ENCODE measurements at places on chromosomes 6 and 20.

DNA sequence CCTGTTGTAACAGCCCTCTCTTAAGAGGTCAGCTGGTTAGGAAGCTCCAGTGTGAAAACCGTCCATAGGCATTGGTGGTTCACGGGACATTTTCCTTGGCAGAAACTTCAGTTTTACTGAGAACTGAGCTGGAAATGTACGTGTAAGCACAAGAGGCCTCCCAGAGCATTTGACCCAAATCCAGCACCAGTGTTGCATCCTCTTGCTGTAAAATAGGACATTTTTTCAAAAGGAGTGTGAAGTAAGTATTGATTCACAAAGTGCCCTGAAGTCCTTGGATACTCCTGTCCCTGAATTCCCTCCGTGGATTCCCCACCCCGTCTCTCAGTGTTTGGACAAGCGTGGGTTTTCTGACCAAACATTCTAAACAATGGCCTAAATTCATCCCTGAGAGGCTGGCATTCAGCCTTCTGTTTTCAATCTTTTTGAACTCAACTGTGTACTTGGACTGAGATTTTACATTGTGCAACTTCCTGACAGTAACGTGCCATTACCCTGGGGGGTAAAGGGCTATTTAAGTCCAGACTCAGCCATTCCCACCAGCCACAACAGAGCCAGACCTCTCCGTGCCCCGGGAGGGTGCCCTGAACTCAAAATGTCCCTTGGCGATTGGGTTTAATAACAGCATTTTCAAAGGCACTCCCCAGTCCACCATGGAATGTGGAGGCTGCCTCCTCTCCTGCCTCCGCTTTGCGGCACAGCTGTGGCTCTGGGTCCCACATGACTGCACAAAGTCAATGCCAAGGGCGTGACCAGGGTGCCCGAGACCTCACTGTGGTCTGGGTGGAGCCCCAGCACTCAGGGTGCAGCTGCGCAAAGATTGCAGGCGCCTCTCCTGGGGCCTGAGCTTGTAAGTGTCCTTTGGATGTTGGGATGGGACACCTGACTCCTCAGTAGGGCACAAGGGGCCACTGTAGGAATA, 92.7 kb upstream of the AFDN start:
- DNase-seq, result no peak

DNA sequence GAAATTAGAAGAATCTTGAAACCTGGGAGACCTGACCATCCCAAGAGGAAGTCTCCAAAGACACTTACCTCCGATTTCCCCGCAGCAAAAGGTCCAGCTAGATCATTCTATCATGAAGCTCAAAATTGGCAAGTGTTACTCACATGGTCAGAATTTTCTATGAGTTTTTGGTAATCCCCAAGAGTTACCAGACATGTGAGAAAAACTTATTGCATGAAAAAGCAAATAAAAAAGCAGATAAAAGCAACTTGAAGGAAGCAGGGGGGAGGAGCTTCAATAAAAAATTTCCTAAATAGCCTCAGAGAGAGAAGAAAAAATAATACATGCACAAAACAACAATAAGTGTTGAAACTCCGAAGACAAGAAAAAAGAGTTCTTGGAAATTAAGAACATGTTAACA, 27.3 kb downstream of the VNN1 start:
- DNase-seq, result no peak

- DNase-seq, result no peak
Measured at GRCh38 chr20:32585011-32585585, at the start of gene NOL4L. TSS of gene NOL4L (minus strand) at chr20:32585333. CDS start at chr20:32584890, 443 bp downstream.

DNA sequence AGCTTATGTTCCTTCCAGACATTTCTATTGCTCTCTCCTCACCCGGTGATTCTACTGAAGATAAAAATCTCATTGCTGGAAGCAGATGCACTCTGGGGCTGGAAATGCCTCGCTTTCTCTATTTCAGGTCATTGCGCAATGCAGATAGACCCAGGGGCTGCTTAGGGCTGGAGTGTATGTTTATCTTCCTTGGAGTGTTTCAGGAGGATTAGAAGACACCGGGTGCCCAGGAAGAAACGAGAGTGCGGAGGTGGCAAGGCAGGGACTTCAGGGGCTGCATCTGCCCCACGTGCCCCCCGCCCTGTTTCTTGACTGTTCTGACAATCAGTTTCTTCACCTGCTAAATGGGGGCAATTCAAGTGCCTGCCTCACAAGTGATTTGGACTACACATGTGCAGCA, 45.6 kb upstream of the IYD start:
- DNase-seq, result no peak

GRCh38 chr6:83702077-83702476, 6.8 kb downstream of the SNAP91 start:
- no peak for DNase-seq

GRCh38 chr6:148509119-148509799, 166.6 kb downstream of the SASH1 start:
- no peak for DNase-seq

- no peak for DNase-seq
Measured at GRCh38 chr6:166603043-166603690, 16.7 kb upstream of the RAMACL start.

DNA sequence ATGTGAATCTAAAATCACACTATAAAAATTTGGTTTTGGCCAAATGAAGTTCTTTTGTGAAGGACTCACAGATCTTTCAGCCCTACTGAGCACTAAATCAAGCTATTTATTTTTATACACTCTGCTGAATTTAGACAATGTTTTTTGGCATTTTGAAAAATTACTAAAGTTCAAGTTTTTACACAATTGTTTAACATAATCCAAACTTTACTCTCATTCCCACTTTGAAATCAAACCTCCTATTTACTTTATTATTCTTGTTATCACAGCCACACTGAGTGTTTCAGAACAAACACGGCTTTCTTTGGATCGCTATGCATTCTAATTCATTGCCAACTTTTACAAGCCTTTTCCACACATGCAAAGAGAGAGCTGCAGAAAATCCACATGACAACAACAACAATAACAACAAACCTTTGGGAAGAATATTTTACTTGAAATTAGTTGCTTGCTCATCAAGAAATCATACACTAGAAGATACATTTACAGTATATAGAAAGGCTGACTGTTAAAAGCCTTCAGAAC, 49.1 kb upstream of the TMEM30A start:
- no peak for DNase-seq

DNA sequence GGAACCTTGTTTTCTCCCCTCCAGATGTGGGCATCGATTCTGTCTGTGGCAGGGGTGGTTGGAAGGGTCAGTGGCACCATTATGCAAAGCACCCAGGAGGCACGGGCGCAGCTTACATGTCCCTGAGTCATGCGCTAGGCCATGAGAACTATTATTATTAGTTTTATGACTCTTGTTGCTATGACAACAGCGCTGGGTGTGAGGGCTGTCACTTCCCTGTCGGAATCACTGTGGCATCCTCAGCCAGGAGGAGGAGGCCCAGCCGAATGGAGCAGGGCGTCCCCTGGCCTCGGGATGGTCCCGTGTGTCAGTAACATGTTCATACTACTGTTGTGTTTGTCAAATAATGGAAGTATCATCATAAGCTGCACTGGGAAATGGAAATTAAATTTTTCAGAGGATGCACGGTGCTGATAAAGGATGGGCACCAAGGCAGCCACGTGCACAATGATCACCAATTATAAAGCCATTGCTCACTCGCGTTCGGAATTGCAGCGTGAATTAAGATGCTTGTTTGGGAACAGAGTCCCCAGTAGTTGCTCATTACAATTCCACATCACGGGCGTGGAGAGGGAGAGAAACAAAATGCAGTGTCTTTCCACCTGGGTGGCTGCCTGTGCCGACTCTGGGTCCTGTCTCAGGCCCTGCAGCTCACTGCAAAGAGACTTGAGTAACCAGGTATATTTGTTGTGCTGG, 247.9 kb downstream of the CDH4 start:
- no peak for DNase-seq

GRCh38 chr6:124964764-124965105, 2.5 kb downstream of the RNF217 start:
- no peak for DNase-seq

DNA sequence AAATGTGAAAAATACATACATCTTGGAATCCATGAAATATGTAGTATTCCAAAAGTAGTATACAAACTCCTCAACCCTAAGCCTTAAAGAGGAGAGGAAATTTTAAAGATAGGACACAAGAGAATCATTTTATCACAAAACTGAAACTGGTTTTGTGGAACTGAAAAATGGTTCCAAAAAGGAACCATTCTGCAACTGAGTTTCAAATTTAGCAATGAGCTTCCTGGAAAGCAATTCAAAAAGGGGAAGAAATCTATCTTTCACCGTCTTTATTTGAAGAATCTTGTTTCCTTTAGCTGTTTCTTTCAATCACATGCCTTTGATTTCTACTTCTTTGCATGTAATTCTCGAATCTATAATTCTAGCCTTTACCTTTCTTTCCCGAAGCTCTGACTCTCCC, 32.2 kb upstream of the LAMP5 start:
- no peak for DNase-seq

DNA sequence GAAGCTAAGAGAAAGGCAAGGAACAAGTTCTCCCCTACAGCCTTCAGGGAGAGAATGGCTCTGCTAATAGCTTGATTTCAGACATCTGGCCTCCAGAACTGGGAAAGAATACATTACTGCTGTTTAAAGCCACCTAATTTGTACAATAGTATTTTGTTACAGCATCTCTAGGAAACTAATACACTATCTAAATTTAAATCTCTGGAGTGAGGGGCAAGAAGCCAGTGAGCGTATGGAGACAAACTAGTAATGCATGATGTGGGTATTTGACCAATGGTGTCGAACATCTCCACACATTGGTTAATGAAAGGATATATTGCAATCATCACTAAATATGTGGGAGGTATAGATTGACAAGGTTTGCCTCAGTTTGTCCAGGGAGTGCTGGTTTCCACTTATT, 451.5 kb downstream of the EPM2A start:
- DNase-seq, result no peak

GRCh38 chr20:19758501-19759331, 658 bp downstream of the RIN2 start:
- no peak for DNase-seq

GRCh38 chr6:45967363-45967762, 48.3 kb downstream of the CLIC5 start:
- DNase-seq, result no peak

DNA sequence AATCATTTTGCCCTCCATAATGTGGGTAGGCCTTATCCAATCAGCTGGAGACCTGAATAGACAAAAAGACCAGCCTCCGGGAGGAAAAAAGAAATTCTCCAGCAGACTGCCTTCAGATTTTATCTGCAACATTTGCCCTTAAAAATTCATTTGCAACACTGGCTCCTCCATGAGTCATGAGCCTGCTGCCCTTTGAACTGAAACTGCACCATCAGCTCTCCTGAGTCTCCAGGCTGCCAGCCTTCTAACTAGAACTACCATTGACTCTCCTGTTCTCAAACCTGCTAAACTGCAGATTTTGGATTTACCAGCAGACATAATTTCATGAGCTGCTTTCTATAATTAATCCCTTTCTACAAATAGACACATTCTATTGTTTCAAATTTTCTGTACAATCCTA, 223.9 kb upstream of the THEMIS start:
- no peak for DNase-seq

DNA sequence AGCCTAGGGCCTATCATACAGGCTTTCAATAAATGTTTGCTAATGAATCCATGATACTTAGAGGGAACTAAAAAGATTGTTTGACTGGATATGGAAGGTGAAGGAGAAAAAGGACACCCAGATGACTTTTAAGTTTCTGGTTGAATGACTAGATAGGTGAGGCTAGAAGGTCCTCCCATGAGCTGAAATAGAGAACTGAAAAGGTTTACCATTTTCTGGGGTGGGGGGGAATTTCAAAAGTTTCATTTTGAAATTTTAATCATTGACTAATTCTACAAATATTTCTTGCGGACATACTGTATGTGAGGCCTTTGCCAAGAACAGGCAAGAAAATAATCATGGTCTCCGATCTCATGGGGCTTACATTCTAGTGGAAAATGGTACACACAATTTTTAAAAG, 17.9 kb upstream of the ZBTB2 start:
- DNase-seq, result no peak

- no peak for DNase-seq
Measured at GRCh38 chr20:59837623-59838394, 95.6 kb downstream of the SYCP2 start.

DNA sequence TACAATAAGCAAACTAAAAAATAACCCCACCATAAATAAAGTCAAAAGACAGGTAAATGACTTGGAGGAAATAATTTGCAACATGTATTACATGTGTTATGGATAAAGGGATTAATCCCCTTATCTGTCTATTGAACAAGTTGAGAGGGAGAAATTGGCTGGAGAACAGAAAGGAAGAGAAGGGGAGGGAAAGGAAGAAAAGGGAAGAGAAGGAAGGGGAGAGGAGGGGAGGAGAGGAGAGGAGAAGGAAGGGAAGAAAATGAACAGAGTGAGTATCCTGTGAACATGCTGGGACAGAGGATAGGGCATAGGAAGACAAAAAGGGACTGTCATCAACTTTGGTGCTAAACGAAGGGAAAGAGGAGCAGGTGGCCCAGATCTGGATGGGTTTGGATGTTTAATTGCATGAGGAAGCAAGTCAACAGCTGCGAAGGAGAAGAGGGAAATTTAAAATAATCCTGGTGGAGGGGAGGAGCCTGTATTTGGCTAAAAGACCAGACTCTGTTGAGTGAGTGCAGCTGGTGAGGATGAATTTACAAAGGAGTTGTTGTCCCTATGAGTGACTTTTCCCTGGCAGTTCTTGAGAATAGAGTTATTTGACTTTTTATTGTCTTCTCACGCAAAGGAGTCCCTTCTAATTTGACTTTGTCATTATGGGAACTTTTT, 14.2 kb upstream of the SHLD1 start:
- no peak for DNase-seq

DNA sequence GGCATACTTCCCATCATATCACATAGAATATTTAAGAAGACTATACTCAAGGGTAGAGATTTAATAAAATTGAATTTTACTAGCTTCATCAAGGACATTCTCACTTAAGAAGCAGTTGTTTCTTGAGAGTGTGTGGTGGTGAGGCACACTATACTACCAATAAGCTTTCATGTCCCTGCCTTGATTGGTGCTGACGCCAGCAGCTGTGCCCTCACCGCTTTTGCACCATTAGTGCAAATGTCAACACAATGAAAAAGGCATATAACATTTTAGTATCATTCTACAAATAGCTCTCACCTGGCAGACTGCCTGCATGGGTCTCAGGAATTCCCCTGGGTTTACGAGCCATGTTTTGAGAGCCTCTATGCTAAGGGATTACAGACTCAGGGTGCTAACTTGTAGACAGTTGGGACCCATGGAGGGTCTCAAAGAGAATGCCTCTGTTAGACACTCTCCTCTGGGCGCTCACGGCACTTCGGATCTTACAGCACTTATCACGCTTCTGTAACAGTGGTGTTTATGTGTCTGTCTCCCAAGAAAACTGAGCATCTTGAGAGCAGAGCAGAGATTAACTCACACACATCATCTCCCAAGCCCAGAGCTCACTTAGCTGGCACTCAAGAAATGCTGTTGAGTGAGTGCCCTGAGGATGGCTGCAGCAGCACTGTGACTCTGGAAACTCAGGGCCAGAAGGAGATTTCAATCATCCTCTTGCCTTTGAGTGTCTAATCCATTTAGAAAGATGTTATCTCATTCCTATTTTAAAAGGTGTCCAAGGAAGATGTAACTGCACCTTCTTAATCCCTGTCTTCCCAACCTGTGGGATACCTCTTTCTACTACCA, 143.3 kb upstream of the GPR6 start:
- no peak for DNase-seq
